ENCODE measurements at places on chromosomes 2 and 18. TPM values are rescaled to one million over a fixed set of nuclear protein-coding genes. Genes with fewer than 3 reads are reported as not detected.

DNA sequence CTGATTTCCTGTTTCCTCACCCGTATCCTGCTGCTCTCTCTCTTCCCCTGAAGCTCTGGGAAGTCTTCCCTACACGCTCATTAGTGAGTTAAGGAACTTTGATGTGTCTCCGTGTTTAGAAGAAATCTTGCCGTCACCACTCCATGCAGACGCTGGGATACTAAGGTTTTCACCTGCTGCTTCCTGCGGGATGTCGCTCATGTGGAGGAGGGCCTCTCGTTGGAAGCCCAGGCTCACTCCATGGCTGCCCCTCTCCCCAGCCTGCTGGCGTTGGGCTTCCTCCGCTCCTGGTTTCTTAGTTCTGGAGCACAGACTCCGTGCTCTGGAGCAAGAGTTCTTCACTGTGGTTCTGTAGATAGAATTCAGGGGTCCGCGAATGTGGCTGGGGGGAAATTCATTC is 326.3 kb downstream of the GBX2 start:
- H3K27ac ChIP-seq = no peak overlapping the region
- no peaks in the 10 kb centered on the region for H3K36me3 ChIP-seq
- H3K4me1 ChIP-seq = no peaks in the 10 kb centered on the region
- no peak for DNase-seq
- H3K27me3 ChIP-seq = no peaks in the 10 kb centered on the region

DNA sequence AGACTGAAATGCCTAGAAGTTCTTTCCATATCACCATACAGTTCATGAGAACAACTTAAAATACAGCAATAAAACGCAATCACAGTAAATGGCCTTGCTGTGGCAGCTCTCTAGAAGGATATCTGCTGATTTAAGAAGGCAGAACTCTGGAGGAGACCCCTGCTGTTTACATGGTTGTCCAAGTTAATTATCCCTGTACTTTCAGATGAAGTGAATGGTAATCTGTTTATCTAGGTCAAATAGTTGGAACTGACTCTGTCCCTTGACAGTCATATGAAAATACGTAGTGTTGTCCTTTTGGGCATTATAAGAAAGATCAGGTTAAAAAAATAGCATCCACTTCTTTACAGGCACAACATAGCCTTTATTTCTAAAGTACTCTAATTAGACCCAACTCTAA is 115.6 kb downstream of the COLEC12 start:
- H3K36me3 ChIP-seq = no peaks in the 10 kb centered on the region
- no peaks in the 10 kb centered on the region for H3K27me3 ChIP-seq
- DNase-seq = no peak
- no peak overlapping the region for H3K4me3 ChIP-seq
- H3K4me1 ChIP-seq = no peaks in the 10 kb centered on the region
- no peak overlapping the region for H3K27ac ChIP-seq

DNA sequence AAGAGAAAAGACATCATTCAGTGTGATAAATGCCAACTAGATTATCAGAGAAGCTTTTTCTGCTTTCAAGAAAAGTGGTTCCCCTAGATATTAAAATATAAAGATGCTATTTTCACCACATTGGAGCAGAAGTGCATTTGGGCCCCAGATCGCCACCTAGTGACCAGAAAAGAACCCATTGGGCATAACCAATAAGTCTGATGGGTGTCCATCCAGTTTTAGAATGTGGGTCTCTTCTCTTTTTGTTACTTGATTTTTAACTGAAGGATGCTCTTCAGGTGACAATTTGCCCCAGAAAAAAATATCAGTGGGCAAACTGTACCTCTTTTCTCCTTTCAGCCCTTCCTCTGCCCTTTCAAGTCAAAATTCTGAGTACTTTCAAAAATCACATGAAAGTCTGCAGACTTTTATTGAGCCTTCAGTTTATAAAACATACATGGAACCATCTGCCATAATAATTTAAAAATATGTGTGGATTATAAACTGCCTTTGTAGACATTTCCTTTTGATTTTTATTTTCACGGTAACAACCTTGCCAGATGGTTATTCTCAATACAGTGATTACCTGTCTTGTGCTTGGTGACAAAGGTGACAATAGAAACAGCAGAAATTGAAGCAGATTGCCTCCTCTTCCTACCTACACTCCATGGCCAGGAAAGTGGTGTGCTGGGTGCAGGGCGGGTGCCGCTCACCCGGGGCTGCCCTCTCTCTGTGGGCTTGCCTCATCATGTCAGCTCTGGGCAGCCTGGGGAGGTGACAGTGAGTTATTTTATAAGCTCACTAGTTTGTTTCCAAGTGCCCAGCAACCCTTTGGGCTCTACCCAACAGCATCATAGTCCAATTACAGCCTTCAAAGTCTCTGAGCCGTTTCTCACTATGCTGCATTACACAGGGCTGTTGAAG is 124.5 kb downstream of the DCDC2C start:
- no peaks in the 10 kb centered on the region for H3K4me1 ChIP-seq
- no peak overlapping the region for H3K27ac ChIP-seq
- DNase-seq = no peak
- H3K36me3 ChIP-seq = no peaks in the 10 kb centered on the region
- no peaks in the 10 kb centered on the region for H3K27me3 ChIP-seq
- no peak overlapping the region for H3K4me3 ChIP-seq

DNA sequence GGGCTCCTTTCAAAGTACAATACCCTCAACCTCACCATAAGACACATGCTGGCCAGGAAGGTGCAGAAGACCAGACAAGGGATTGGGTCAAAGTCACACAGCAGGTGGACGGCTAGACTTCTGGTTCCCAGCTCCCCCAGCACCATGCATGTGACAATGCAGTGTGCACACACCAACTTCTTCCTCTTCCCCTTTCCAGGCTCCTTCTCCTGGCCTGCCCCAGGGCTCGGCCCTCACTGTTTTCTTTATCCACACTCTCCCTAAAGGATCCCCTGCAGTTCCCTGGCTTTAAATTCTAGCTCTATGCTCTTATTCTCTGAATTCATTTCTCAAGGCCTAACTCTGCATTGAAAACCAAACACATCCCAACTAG is 82.3 kb downstream of the LOXHD1 start:
- H3K27me3 ChIP-seq = no peaks in the 10 kb centered on the region
- H3K27ac ChIP-seq = no peak overlapping the region
- no peak for DNase-seq
- H3K4me1 ChIP-seq = no peaks in the 10 kb centered on the region

DNA sequence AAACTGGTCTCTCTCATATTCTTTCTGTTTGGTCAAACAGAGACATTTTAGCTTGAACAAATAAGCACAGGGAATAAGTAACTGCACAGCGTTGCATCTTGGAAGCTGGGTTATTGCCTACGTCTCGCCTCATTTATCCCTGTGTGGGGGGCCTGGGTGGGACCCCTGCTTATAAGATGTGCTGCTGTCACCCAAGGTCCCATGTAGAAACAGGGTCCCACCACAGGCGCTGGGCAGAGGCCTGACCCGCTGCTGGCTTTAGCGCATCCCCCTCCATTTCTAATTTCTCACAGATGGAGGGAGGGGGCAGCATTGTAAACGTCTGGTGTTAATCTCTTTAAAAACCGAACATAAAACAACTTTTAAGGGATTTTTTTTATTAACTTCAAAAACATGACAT is 207.8 kb downstream of the HDAC4 start:
- no peak overlapping the region for H3K27ac ChIP-seq
- H3K36me3 ChIP-seq = no peaks in the 10 kb centered on the region
- no peak for DNase-seq
- H3K4me1 ChIP-seq = no peaks in the 10 kb centered on the region
- H3K4me3 ChIP-seq = no peak overlapping the region

The SLC9A4 gene
- total RNA-seq = not detected

The C2orf66 gene
- total RNA-seq = not detected

The POLE4 gene
- 61.8 TPM for total RNA-seq

Data from colonic mucosa (tissue), 4 donors.